ENCODE measurements at places on chromosomes 16 and 17. TPM values are rescaled to one million over a fixed set of nuclear protein-coding genes. Genes with fewer than 3 reads are reported as not detected.
A peak's percentile ranks its signal among the peaks of the same experiment; 100 is the strongest.

GRCh38 chr17:4411201-4411600 is 22.5 kb upstream of the SPNS3 start:
- no peaks in the 10 kb centered on the region for H3K27me3 ChIP-seq
- H3K4me1 ChIP-seq = no peaks in the 10 kb centered on the region
- no peak for DNase-seq
- H3K4me3 ChIP-seq = no peak overlapping the region
- H3K36me3 ChIP-seq = no peaks in the 10 kb centered on the region
- no peak overlapping the region for H3K27ac ChIP-seq

DNA sequence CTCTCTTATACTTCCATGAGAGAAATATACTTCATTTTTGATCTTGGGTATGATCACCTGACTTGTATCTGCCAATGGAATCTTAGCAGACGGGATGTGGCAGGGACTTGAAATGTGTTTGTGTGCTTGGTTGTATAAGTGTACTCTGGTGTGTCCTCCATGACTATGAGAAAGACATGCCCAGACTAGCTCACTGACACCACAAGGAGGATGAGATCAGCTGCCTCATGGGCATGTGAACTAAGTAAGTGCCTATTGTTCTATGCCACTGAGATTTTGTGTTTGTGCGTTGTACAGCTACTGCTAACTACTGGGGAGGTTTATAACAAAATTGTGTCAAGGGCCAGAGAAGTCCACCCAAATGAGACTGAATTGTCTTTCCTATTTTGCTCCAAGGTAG is 402.2 kb upstream of the SALL1 start:
- H3K27me3 ChIP-seq = no peaks in the 10 kb centered on the region
- no peak for DNase-seq
- H3K36me3 ChIP-seq = no peaks in the 10 kb centered on the region
- no peak overlapping the region for H3K27ac ChIP-seq
- no peaks in the 10 kb centered on the region for H3K4me1 ChIP-seq
- H3K4me3 ChIP-seq = no peak overlapping the region

- H3K27ac ChIP-seq = no peak overlapping the region
- H3K4me1 ChIP-seq = no peaks in the 10 kb centered on the region
- DNase-seq = no peak
- no peaks in the 10 kb centered on the region for H3K27me3 ChIP-seq
- H3K4me3 ChIP-seq = no peak overlapping the region
These were observed 10.4 kb upstream of the HLF start for GRCh38 chr17:55254375-55254774.

DNA sequence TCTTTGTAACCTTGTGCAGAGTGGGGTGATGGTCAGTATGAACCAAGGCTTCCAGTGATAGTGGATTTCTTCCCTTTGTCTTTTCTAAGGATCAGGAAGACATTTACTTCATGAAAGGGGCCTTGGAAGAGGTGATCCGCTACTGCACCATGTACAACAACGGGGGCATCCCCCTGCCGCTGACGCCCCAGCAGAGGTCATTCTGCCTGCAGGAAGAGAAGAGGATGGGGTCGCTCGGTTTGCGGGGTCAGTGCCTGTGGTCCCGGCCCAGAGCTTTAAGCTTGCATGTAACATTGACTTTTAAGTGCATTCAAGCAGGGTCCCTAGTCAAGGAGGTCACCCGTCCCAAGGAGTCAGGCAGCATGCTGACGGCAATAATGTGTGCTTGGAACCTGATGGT is 56.0 kb downstream of the MEAK7 start:
- H3K36me3 ChIP-seq = no peaks in the 10 kb centered on the region
- H3K4me1 ChIP-seq = no peaks in the 10 kb centered on the region
- peaks cover 3% of the 10 kb centered on the region for H3K27me3 ChIP-seq
- H3K27ac ChIP-seq = no peak overlapping the region
- no peak overlapping the region for H3K4me3 ChIP-seq

DNA sequence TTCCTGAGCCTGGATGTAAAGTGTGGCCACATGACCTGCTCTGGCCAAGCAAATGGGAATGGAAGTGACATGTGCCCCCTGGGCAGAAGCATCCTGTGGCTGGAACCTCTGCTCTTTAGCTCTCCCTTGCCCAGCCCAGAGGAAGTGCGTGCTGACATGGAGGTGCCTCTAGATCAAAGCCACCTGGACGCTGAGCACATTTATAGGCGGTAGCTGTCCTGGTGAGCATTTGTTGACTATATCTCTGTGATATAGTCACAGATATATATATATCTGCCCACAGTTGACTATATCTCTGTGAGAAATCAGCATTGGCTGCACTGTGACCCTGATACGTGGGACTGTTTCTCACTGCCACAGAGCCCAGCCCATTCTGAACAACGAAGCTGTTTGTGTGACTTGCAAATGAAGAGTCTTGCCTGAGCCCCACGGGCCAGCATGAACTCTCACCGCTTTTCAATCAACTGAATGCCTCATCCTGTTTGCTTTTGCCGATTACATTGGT is 118.8 kb downstream of the C16orf95 start:
- H3K36me3 ChIP-seq = no peaks in the 10 kb centered on the region
- H3K4me1 ChIP-seq = no peaks in the 10 kb centered on the region
- H3K27ac ChIP-seq = no peak overlapping the region

GRCh38 chr16:25198021-25198420 is 18.7 kb upstream of the AQP8 start:
- no peak for DNase-seq
- H3K27me3 ChIP-seq = no peaks in the 10 kb centered on the region
- no peak overlapping the region for H3K4me3 ChIP-seq
- no peaks in the 10 kb centered on the region for H3K36me3 ChIP-seq

DNA sequence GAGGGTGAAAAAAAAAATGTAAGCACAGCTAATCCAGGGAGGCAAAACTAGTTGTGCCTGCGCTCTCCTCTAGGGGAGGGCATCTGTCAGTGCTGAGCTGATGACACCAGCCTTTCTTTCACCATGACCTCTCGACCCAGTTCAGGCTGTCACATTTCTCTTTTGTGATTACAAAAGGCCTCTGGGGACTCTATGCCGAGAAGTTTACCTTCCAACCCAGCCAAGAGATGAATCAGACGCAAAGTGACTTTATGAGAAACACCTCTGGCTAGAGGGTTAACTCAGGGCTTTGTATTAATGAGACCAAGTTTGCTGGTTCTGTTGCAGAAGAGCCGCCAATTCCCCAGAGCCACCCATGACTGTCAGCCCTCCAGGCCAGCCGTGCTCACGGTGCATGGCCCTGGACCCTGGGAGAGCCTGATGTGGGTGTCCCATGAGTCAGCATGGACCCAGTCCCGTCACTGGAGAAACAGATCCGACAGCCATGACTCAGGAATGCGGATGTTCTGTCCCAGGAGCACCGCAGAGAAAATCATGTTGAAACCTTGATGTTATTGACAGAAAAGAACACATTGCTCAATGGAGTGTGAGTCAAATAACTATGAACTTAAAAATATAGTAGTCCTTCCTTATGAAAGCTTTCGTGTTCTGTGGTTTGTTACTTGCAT is 437.2 kb downstream of the HS3ST3B1 start:
- H3K27ac ChIP-seq = no peak overlapping the region
- no peaks in the 10 kb centered on the region for H3K36me3 ChIP-seq
- no peaks in the 10 kb centered on the region for H3K4me1 ChIP-seq
- no peaks in the 10 kb centered on the region for H3K27me3 ChIP-seq

DNA sequence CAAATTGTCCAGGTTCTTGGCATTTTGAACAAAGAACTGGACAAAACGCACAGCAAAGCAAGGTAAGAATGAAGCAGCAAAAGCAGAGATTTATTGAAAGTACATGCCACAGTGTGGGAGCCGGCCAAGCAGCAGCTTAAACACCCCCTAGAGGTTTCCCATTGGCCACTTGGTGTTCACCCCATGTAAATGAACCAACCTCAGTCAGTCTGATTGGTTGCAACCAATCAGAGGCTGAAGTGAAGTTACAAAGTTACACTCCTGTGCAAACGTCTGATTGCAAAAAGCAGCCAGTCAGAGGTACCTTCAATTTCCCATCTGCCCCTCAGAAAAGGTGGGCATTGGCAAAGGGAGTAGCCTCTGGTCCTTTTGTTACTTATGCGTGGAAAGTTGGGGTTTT is 8.8 kb upstream of the ZNF263 start:
- no peaks in the 10 kb centered on the region for H3K27me3 ChIP-seq
- H3K4me3 ChIP-seq = no peak overlapping the region
- H3K4me1 ChIP-seq = no peaks in the 10 kb centered on the region

DNA sequence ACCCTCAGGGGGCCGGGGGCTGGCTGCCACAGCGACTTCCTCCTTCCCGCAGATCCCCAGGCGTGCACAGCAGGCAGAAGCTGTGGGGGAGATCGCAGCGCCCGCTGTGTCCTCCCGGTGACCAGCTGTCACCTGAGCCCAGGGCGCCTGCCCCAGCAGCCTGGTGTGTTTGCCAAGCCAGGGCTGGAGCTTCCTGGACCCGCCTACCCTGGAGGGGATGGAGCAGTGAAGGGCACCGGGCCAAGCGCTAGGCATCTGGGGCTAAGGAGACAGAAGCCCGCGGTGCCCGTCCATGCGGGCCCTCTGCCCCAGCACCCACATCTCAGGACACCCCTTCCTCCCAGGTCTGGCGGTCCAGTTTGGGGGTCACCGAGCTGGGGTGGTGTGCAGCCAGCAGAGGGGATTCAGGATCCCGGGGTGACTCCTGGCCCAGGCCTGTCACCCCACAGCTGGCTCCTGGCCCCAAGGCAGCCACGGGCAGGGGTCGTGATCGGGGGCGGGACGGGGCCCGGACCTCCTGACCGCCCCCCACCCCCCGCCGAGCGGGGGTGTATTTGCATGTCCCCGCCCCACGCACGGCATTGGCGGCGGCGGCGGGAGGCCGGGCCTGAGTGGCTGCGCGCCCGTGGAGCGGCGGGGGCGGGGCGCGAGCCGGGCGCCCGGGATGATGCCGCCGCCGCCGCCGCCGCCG is at the start of gene RAB26:
Gene RAB26 (plus strand): TSS at position 645 of the 691 bp plus-strand sequence. CDS start 159 bp downstream, outside the sequence.
- no peaks in the 10 kb centered on the region for H3K4me1 ChIP-seq
- H3K27ac ChIP-seq = no peak within 1 kb of the TSS
- no peaks in the 10 kb centered on the region for H3K36me3 ChIP-seq
- peak within 1 kb of the TSS; percentile 28 for H3K4me3 ChIP-seq
- no peaks in the 10 kb centered on the region for H3K27me3 ChIP-seq

DNA sequence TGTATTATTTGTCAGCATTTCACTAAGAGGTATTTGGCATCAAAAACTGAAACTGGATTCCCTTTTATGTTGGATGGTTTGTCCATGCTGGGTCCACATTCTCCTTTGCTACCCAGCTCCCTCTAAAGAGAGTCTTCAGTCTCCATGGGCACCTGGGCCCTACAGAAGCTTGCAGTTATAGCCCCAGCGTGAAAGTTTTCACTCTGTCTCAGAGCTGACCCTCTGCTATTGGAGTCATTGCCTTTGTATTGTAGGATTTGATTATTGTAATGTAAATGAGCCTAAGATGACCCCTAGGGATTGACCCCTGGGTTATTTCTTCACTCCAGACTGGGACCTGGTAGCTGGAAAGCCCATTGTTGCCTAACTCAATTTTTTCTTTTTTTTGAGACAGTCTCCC is 1026.5 kb upstream of the EEF2KMT start:
- H3K27ac ChIP-seq = no peak overlapping the region
- H3K27me3 ChIP-seq = no peaks in the 10 kb centered on the region
- no peak overlapping the region for H3K4me3 ChIP-seq
- no peak for DNase-seq
- H3K36me3 ChIP-seq = no peaks in the 10 kb centered on the region

DNA sequence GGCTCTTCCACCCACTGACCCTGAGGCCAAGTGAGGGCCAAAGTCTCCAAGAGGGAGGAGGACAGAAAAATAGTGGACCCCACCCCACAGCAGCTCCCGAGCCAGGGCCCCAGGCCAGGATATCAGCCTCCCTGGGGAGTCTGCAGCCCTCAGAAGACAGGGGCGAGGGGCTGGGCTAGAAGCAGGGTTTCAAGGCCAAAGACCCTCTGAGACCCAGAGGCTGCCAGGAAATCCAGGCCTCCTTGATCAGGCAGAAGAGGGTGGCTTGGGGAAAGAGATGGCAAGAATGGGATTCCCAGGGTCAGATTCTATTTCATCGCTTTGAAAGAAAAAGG is 156.1 kb downstream of the ZNF423 start:
- H3K27ac ChIP-seq = peak overlapping the region; percentile 83
- H3K36me3 ChIP-seq = no peaks in the 10 kb centered on the region
- peaks cover 3% of the 10 kb centered on the region for H3K4me1 ChIP-seq
- H3K27me3 ChIP-seq = no peaks in the 10 kb centered on the region

DNA sequence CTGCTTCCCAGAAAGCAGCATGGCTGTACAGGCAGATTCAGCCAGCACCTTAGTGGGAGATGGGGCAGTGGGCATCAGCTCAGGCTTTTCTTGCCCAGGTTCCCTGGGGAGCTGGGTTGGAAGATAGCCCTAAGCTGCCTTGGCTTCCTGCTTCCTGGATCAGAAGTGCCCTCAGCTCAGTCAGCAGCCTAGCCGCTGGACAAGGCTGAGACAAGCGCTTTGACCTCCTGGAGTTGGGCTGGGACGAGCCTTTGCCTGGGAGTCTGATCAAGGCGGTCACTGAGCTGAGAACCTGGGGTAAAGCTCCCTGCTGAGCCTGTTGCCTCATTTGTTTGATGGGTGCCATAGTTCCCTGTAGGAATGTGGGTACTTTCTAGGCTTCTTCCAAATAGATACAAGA is 190.0 kb downstream of the RAB11FIP4 start:
- H3K27me3 ChIP-seq = no peaks in the 10 kb centered on the region
- H3K4me3 ChIP-seq = no peak overlapping the region
- H3K4me1 ChIP-seq = no peaks in the 10 kb centered on the region
- peak; percentile 88 for DNase-seq

The SHCBP1 gene
- polyA plus RNA-seq = 0.97 TPM

The NME1 gene
- polyA plus RNA-seq = 34.8 TPM

Data from aorta (tissue), 5 donors.